ENCODE measurements at places on chromosomes 5 and 9. TPM values are rescaled to one million over a fixed set of nuclear protein-coding genes. Genes with fewer than 3 reads are reported as not detected.
A peak's percentile ranks its signal among the peaks of the same experiment; 100 is the strongest.

DNA sequence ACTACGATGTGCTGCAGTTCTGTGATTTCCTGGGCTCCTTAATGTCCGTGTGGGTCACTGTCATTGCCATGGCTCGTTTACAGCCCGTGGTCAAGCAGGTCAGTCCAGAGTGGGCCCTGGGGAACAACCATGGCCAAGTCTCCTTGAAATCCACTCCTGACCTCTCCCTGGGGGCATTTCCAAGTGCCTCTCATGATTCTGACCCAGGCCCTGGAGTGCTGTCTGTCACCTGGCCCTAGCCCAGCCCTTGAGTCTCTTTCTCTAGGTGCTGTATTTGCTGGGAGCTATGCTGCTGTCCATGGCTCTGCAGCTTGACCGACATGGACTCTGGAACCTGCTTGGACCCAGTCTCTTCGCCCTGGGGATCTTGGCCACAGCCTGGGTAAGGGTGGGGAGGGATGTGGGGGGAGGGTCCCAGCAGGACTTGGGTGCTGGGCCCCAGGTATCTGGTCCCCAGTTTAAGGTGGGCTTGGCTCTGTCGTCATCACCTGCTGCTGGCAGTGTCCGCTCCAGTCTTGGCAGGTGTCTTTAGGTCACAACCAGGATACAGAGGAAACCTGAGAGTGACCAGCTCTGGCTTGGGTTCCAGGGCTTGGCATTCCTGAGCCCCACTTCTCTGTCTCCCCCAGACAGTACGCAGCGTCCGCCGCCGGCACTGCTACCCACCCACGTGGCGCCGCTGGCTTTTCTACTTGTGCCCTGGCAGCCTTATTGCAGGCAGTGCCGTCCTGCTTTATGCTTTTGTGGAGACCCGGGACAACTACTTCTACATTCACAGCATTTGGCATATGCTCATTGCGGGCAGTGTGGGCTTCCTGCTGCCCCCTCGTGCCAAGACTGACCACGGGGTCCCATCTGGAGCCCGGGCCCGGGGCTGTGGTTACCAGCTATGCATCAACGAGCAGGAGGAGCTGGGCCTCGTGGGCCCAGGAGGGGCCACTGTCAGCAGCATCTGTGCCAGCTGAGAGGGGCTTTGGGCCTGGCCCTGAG is 17.0 kb downstream of the OR13J1 start:
- H3K27ac ChIP-seq: no peak overlapping the region
- DNase-seq: no peak
- H3K36me3 ChIP-seq: no peaks in the 10 kb centered on the region
- H3K4me1 ChIP-seq: no peaks in the 10 kb centered on the region

SLCO6A1 gene
- total RNA-seq: 0.51 TPM

- no peaks in the 10 kb centered on the region for H3K36me3 ChIP-seq
- peaks cover 15% of the 10 kb centered on the region for H3K4me1 ChIP-seq
- H3K4me3 ChIP-seq: no peak overlapping the region
- DNase-seq: peak; percentile 44
- H3K27ac ChIP-seq: peak overlapping the region; percentile 51
These were observed 81.9 kb upstream of the CTSL start for GRCh38 chr9:87643778-87644570.

- H3K27me3 ChIP-seq: peaks cover 23% of the 10 kb centered on the region
- no peaks in the 10 kb centered on the region for H3K36me3 ChIP-seq
- peaks cover 33% of the 10 kb centered on the region for H3K4me1 ChIP-seq
- no peak within 1 kb of the TSS for H3K27ac ChIP-seq
These were observed at the start of gene CYFIP2 for GRCh38 chr5:157265714-157266285. TSS of gene CYFIP2 (plus strand) at chr5:157266123. CDS start at chr5:157285362, 19,239 bp downstream.

- no peaks in the 10 kb centered on the region for H3K27me3 ChIP-seq
- no peak overlapping the region for H3K4me3 ChIP-seq
- no peak overlapping the region for H3K27ac ChIP-seq
- H3K36me3 ChIP-seq: no peaks in the 10 kb centered on the region
- no peaks in the 10 kb centered on the region for H3K4me1 ChIP-seq
These were observed 48.2 kb downstream of the IL31RA start for GRCh38 chr5:55899344-55899743.

GRCh38 chr5:160363211-160363610 is 7.2 kb downstream of the C1QTNF2 start:
- no peaks in the 10 kb centered on the region for H3K27me3 ChIP-seq
- no peak for DNase-seq
- peaks cover 19% of the 10 kb centered on the region for H3K4me1 ChIP-seq
- no peaks in the 10 kb centered on the region for H3K36me3 ChIP-seq
- H3K27ac ChIP-seq: no peak overlapping the region

GRCh38 chr5:177603631-177604030 is 3.7 kb downstream of the B4GALT7 start:
- no peaks in the 10 kb centered on the region for H3K4me1 ChIP-seq
- H3K27ac ChIP-seq: no peak overlapping the region
- no peaks in the 10 kb centered on the region for H3K36me3 ChIP-seq
- H3K27me3 ChIP-seq: peaks cover 12% of the 10 kb centered on the region
- no peak overlapping the region for H3K4me3 ChIP-seq

RFX3 gene
- 24.8 TPM for total RNA-seq

GRCh38 chr9:118522093-118523028 is 818.2 kb downstream of the TLR4 start:
- no peaks in the 10 kb centered on the region for H3K4me1 ChIP-seq
